ENCODE measurements at places on chromosomes 1 and 21. TPM values are rescaled to one million over a fixed set of nuclear protein-coding genes. Genes with fewer than 3 reads are reported as not detected.

Gene TMOD4
- total RNA-seq = 1.1 TPM

Gene TRIM17
- total RNA-seq = not detected

Gene PTPN7
- total RNA-seq = not detected

Gene MFAP2
- 1.2 TPM for total RNA-seq

Gene HAO2
- total RNA-seq = not detected

Gene TBX15
- total RNA-seq = 0.09 TPM

Gene CLCA2
- 87.8 TPM for total RNA-seq

Gene APP
- total RNA-seq = 459 TPM

Gene MYOM3
- 0.05 TPM for total RNA-seq

Gene TAL1
- not detected for total RNA-seq

Gene MLLT11
- 1.3 TPM for total RNA-seq

Gene UBE2U
- total RNA-seq = not detected

Gene PTGFR
- 4.4 TPM for total RNA-seq

Gene MEX3A
- total RNA-seq = 0.91 TPM

Gene PDZK1IP1
- 17.9 TPM for total RNA-seq

Gene CTH
- 3.4 TPM for total RNA-seq

Gene FAM110D
- total RNA-seq = not detected

- DNase-seq = no peak
Measured at GRCh38 chr1:174118751-174119150, 40.6 kb upstream of the RABGAP1L start.

DNA sequence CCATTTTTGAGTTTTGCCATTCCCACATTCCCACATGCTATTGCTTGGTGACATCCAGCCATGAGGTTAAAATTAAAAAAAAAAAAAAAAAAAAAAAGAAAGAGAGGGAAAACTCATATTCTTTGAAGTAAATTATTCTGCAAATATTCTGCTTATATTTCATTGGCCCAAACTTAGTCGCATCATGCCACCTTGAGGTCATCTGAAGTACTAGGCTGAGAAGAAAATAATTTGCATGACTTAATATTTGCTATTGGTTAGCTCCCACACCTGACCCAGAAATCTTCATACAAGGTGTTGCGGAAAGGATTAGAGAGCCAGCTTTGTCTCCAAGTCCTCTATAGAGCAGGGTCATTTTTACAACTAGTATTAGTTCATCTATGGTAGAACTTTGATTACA lies 2206.0 kb downstream of the MRPL39 start:
- peak; percentile 45 for DNase-seq

DNA sequence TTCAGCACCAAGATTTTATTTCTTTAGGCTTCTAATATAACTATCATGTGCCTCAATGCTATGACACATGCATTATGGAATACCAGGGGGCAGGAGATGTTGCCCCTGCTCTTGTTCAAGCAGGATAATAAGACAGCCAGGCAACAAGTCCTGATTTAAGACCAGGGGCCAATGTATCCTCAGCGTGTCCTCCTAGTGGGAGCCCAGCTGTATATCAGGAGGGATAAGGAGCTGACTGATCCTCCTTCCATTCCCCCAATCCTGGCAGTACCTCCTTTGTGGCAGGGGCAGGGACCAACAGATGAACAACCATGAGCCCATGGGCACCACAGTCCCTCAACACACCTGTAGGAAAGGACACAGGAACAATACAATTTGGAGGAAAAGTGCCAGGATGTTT lies 29.3 kb downstream of the SORT1 start:
- no peak for DNase-seq

- DNase-seq = no peak
Measured at GRCh38 chr1:172545396-172546004, 12.6 kb downstream of the SUCO start.

GRCh38 chr1:172776071-172776470 lies 117.2 kb downstream of the FASLG start:
- DNase-seq = peak; percentile 16

DNA sequence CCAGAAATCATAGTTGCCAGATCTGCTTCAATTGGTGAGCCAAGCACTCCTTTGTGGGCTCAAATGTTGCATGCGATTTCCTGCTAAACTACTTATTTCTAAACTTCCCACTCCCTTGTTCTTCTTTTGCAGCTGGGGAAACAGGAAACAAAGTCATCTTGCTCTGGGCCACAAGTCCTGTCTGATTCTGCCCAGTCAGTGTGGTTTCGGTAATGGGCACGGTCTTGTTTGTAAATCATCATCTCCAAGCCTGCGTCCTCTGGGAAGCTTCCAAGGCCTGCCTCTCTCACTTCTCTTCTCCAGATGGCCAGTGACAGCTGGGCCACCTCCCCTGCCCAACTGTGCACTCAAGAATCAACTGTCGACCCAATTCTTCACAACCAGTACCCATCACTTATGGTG lies 4.4 kb downstream of the S100A8 start:
- peak; percentile 91 for DNase-seq

DNA sequence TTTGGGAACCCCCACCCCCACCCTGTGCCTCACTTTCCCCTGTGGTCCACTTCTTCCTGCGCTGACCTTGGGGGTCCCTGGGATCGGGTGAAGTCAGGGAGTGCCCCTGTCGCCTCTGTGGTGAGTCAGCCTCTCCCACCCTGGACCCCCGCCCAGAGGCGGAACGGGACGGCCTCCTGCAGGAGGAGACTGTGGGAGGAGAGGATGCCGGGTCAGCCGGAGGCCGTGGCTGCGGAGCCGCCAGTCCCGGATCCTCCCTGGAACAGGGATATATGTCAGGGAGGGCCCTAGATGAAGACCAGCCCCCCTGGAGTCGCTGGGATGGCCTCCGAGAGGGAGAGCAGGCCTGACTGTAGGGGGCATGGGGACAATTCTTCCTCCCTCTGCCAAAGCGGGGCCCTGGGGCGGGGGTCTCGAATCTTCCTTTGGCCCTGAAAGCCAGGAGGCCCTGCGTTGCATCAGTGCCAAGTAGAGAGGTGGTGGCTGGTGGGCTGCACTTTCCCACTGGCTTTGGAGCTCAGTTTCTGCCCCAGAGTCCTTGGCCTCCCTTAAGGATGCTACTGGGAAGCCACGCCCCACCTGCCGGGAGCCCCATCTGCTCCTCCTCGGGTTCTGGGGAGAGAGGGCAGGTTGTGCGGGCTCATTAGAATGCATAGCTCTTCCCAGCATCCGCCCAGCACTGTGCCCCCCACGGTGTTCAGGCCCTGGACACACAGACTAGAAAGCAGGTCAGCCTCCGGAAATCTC lies 930 bp downstream of the ARHGEF10L start:
- DNase-seq = no peak

DNA sequence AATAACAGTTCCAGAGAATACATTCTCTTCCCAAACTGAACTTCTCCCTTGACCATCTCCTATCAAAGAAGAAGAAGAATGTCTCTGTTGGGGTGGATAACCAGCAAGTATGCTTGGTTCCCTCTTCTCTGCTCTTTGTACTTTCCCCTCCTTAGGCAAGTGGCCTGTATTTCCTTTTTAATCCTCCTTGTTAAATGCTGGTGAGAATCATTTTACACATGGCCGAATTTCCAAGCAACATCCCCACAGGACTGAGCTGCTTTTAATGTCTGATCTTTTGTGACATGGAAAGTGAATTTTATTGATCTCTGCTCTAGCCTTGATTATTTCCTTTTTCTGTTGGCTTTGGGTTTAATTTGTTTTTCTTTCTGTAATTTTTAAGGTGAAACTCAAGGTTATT lies 336.7 kb downstream of the DUSP10 start:
- DNase-seq = no peak

DNA sequence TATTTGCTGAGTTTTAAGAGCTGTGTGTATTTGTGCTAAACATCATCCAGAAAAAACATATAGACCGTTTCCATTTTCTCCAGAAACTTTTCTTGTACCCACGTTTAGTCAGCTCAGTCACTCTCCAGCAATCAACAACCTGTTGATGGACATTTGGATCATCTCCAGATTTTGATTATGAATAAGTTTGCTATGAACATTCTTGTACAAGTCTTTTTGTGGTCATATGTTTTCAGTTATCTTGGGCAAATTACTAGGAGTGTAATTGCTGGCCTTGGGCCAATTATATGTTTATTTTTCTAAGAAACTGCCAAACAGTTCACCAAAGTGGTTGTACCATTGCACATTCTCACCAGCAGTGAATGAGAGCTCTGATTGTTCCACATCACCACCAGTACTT lies 221.8 kb downstream of the CENPF start:
- DNase-seq = peak; percentile 40

- no peak for DNase-seq
Measured at GRCh38 chr21:19950347-19950746, 1047.9 kb upstream of the NCAM2 start.

DNA sequence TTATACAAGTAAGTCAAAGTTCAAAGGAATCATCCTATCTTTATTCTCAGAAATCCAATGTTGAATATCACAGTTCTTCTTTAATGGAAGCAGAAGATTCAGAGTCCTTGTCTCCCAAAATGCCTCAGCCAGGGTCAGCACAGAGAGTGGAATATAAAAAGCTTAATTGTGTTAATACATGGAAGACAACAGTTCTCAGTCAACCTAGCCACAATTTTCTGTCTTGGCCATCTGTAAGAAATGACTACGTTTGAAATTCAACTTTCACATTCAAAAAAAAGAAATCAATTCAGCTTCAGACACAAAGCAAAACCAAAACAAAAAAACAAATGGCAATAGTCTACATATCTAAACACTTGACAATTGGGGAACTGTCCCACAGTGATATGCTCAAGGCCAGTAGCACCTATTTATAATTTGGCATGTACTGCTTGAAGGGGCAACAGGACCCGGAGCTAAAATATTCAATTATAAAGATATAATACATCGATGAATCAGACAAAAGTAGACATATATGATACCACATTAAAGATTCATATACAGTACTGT lies 27.3 kb upstream of the GLIS1 start:
- no peak for DNase-seq

DNA sequence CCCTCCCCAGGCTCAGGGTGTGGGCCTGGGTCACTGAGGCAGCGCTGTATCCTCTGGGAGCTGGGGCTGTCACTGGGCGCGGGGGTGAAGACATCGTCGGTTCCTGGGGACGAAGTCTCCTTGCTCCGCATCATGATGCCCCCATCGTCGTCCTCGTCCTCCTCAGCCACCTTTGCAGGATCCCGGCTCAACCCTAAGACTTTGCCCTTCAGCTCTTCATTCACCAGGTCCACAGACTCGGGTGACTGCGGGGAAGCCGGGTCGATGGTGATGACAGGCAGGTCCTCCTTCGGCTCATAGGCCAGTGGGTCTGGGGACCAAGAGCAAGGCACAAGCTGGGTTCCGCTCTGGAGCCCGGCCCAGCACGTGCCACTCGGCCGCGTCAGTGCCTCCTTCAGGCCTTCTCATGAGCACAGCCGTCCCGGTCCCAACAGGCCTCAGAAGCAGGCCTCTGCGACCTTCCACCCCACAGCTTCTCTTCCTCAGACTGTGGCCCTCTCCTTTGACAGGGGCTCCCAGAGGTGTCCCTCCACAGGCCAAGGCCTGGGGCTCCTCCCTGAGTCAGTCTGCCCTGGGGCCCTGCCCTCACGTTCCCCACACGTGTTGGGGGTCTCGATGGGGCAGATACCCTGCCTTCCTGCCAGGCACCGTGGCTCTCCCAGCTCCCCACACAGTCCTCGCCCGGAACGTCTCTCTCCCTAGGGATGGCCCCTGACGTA lies 54.4 kb downstream of the SLC9A1 start:
- no peak for DNase-seq

DNA sequence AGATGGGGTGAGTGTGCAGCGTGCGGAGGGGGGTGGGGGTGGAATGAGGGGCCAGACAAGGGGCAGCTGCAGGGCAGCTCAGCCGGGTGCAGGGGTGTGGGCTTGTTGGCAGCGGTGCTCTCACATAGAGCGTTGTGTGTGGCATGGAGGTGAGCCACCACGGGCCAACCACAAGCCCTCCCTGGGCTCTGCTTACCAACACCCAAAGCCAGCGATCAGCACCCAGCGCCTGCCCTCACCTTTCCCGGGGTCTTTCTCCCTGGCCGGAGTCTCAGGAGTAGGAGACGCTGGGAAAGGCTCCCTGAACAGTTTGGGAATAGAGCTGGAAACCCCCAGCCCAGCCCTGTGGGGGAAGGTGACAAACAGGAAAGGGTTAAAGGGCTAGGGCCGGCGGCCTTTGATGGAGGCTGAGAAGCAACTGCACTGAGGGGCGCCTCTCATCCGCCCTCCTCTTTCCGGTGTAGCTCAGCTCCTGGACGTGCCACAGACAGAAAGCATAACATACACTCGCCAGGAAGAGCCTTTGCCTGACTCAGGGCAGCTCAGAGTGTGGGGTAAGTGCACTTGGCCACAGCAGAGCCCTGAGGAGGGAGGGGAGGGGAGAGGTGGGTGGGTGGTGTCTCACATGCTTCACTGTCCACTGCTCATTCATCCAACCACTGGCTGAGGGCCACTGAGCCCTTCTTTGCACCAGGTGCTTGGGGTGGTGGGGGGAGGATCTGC lies 577 bp downstream of the IKBKE start:
- peak; percentile 74 for DNase-seq

- no peak for DNase-seq
Measured at GRCh38 chr1:174991473-174991872, 8.3 kb upstream of the CACYBP start.

DNA sequence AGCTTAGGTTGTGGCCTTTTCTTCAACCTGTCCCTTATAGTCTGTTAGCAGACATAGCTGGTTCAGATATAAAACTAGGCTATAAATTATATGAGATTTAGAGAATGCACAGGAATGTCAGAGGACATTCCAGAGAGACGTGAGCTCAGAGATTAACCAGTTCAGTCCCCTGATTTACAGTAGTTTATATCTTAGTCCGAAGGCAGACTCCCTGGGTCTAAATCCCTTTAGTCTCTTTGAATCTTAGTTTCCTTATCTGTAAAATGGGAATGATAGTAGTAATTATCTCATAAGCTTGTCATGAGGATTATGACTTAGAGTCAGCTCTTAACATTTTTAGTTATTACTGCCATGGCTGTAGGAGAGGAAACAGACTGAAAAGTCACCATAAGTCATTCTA lies 45.5 kb upstream of the PLXNA2 start:
- no peak for DNase-seq

GRCh38 chr1:6984986-6985385 lies 199.7 kb downstream of the CAMTA1 start:
- DNase-seq = no peak

- DNase-seq = peak; percentile 64
Measured at GRCh38 chr21:25421321-25422028, 185.8 kb downstream of the MRPL39 start.

GRCh38 chr21:45555557-45556301 lies 13.5 kb upstream of the SLC19A1 start:
- DNase-seq = peak; percentile 76

DNA sequence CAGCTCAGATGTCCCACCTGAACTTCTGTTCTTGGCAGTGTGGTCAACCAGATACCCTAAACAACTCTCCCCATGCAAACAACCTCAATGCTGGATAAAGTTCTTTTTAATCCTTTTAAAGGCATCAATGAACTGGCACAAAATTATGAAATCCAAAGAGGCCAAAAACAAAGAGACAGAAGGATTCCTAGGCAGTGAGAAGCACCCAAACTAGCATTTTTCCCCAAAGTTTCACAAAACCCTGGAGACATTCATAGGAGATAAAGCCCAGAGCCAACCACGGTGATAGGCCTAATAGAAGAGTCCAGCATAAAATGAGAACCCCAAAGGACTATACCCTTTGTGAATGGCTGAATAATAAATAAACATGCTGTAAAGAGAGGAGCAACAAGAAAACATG lies 50.7 kb downstream of the MATN1 start:
- DNase-seq = no peak

All from MCF 10A (cell line).